ENCODE measurements at places on chromosomes 12 and 14.
A peak's percentile ranks its signal among the peaks of the same experiment; 100 is the strongest.

GRCh38 chr14:65403231-65403630, 9.3 kb upstream of the FUT8 start:
- DNase-seq: no peak

GRCh38 chr12:114395233-114395632, 10.7 kb downstream of the TBX5 start:
- no peak for DNase-seq

- peak; percentile 53 for DNase-seq
Observed at GRCh38 chr12:2586156-2587038, 208.4 kb upstream of the FKBP4 start.

DNA sequence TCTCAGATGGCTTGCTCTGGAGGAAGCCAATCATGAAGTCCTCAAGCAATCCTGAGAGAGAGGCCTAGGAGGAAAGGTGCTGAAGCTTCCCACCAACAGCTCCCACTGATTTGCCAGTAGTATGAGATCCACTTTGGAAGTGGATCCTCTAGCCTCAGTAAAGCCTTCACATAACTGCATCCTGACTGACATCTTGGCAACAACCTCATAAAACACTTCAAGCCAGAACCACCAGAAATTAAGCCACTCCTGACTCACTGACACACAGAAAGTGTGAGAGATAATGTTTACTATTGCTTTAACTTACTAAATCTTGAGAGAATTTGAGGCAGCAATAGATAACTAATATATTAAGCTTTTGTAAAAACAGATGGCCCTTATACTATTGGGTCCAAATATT, 11.7 kb upstream of the TMX1 start:
- DNase-seq: no peak

DNA sequence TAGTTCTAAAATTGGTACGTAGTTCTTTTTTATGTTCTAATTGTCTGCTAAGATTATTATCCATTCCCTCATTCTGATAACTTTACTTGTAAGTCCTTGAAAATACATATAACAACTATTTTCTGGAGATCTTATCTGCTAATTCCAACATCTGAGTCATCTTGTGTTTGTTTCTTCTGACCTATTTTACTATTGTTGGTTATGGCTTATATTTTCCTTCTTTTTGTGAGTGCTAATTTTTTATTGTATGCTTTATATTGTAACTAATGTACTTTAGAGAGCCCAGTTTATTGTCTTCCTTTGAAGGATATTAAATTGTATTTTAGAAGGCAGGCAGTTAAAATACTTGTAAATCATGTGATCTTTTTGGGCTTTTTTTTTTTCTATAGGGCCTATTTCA, 149.3 kb upstream of the LRFN5 start:
- DNase-seq: no peak

DNA sequence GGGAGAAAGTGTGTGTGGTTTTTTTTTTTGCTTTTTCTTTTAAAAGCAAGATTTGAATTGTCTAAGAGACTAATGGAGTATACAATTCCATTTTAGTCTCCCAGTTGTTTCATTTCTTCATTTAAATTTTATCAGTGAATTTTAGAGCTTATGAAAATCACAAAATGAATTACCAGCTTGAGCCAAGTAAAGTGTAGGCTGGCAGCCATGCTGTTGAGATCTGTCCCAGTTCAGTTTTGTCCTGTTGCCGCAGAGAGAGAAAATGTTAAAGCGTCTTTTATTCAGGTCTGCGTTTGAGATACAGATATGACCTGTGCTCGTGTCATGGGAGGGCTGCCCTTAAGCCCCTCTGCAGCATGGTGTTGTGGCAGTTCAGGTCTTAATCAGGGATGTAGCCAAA, 256.5 kb downstream of the IPO8 start:
- no peak for DNase-seq

- no peak for DNase-seq
Observed at GRCh38 chr12:123912415-123913380, 59.9 kb downstream of the CCDC92 start.

GRCh38 chr12:47652521-47653234, 53.2 kb downstream of the RPAP3 start:
- DNase-seq: no peak

GRCh38 chr14:49939884-49940510, 47.1 kb downstream of the ARF6 start:
- no peak for DNase-seq

DNA sequence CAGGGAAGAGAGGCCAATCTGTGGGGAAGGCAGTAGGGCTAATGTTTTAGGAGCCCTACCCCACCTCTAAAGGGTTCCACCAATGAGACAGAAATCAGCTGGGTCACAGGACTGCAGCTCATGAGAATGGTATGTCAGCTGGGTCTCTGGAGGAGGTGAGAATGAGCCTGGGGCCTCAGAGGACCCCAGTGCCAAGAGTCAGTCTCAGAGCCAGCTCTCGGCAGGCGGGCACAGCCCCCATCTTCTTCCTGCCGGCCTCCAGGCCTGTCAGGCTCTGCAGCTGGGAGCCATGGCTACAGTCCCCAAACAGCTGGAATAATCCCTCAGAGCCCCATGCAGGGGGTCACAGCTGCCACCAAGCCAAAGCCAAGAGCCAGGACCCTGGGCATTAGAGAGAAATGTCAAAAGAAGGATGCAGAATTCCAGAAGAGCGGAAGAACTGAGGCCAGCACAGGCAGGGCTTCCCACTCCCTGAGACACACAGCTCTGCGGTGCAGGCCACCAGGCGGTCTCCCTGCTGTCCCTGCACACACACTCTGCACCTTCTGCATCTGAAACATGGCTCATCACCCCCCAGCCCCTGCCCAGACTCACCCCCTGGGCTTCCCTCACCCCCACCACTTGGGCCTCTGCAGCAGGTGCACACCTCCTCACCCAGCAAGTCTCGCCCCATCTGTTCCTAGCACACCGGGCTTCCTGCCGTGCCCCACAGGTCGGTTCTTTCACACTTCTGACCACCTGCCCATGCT, 26.0 kb downstream of the ITPK1 start:
- DNase-seq: no peak

DNA sequence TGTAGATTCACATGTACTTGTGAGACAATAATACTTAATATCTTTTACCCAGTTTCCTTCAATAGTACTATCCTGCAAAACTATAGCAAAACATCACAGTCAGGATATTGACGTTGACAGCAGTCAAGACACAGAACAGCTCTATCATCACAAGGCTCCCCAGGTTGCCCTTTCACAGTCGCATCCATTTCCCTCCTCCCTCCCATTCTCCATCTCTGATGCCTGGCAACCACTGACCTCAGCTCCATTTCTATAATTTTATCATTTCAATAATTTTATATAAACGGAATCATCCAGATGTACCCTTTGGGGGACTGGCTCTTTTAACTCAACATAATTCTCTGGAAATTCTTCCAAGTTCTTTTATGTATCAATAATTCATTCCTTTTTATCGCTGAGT, 81.5 kb downstream of the PLXNC1 start:
- DNase-seq: no peak

GRCh38 chr12:120252071-120252906, 13.2 kb downstream of the PXN start:
- no peak for DNase-seq

GRCh38 chr14:37124614-37125013, 47.8 kb downstream of the SLC25A21 start:
- DNase-seq: no peak

DNA sequence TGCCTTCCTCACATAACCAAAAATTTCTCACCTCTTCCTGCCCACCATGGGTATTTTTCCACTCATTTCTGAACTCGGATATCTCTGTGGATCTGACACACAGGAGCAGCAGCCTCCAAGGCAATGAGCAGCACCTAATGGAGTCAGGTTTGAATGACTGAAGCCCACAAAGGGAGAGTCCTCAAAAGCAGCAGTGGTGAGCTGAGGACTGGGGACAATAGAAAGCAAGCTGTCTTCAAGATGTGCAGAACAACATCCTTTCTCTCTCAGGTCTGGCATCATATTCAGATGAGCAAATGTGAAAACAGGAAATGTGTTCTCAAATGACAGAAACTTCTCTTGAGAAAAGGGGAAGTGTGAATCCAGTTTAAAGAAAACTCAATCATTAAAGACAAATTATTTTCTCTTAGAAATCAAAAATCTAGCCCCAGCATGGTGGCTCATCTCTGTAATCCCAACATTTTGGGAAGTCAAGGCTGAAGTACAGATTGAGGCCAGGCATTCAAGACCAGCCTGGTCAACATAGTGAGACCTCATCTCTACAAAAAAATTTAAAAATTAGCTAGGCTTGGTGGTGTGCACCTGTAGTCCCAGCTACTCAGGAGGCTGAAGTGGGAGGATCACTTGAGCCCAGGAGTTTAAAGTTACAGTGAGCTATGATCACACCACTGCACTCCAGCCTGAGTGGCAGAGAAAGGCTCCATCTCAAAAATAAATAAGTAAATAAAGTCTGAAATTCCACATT, 54.2 kb downstream of the C12orf42 start:
- peak; percentile 1 for DNase-seq

DNA sequence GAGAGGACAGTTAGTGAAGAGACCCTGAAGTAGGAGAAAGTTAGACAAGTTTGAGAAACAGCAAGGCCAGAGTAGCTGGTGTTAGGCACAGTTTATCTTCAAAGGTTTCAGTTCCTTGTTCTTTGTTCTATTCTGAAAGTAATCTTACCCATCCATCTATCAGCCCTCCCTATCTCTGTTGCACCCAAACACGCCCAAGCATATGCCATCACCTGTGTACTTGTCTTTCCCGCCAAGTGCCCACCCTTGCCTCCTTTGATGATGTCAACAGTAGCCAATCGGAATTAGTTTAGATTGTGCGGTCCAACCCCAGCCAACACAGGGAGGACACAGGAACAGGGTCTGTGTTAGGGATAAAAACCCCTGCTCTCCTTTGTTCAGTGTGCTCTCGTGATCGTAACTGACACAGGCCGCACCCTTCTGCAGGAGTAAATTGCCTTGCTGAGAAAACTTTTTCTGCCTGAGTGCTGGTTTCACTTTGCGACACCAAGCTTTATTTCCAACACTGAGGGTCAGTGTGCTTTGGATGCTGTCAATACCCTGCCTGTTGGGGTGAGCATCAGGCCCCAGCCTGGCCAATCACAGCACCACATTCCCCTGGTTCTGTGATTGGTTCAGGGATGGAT, 4.7 kb upstream of the TMEM229B start:
- DNase-seq: no peak

GRCh38 chr14:71341156-71341555, 433.9 kb downstream of the PCNX1 start:
- no peak for DNase-seq

- DNase-seq: no peak
Observed at GRCh38 chr12:101439236-101439635, 31.7 kb upstream of the ARL1 start.

- no peak for DNase-seq
Observed at GRCh38 chr12:80958162-80958561, 20.4 kb upstream of the LIN7A start.

DNA sequence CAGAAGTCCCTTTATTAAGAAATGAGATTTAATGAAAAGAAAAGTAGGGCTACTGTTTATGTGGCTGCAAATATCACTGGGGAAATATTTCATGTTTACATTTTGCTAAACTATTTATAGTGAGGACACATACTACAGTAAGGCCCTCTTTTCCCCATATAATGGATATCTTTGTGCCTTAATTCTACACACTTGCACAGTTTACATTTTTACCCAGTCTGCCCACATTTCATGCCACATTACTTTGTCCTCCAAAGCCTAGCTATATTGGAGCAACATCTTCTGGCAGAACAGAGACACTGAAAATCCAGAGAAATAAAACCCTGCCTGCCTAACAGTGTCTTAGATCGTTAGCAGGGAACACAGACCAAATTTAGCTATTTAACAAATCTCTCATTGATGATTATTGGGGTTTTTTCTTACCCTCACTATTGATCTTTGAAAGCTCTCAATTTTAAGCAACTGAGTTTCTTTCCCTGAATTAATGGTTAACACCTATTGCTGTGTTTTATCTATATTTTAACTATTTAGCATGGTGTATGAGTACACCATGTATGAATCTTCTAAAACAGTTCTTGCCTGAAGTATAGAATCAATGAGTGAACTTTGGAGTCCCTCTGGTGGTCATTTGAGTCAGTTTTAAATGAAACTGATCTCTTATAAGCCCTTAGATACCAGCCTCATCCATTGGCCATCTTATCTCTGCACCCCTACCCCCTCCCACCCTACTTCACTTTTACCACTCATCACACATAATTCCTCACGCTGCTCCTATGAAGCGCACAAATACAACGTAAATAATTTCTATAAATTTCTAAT, 170.2 kb downstream of the BCAT1 start:
- DNase-seq: peak; percentile 36

DNA sequence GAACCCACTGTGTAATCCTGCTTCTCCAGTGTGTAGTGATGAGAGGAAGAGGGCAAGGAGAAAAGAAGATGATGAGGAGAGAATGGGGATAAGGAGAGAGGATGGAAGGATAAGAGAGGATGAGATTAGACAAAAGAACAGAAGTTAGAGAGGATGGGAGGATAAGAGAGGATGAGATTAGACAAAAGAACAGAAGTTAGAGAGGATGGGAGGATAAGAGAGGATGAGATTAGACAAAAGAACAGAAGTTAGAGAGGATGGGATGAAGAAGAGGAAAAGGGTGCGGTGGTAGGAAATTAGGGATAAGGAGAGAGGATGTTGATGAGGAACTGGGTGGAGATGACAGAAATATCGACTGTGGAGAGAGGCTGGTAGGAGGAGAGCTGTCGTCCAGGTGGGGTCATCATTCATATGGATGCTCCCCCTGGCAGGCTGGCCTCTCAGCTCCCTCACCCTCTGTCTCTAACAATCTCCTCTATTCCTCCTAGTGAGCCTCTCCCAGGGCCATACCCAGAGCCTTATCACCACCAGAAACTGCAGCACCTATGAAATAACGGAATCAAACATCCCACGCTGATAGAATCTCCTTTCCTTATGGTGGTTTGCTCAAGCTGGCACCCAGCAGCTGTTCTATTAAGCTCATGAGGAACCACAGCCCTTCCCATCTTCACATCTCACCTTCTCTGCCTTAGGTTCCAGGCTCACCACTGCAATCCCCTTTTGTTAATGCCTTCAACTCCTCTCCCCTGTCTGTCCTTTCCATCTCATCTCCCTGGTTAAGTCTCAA, 6.0 kb upstream of the CIROP start:
- DNase-seq: no peak

- no peak for DNase-seq
Observed at GRCh38 chr12:21429994-21430393, 7.5 kb upstream of the PYROXD1 start.

GRCh38 chr12:114625294-114625851, 58.6 kb downstream of the TBX3 start:
- peak; percentile 69 for DNase-seq

- DNase-seq: peak; percentile 72
Observed at GRCh38 chr14:54446161-54446693, 5.1 kb upstream of the CNIH1 start.

GRCh38 chr12:81212996-81213696, 135.3 kb downstream of the ACSS3 start:
- no peak for DNase-seq

GRCh38 chr14:90900476-90901083, 84.3 kb upstream of the TTC7B start:
- DNase-seq: no peak

GRCh38 chr12:46574847-46575246, 202.3 kb upstream of the SLC38A2 start:
- no peak for DNase-seq

- no peak for DNase-seq
Observed at GRCh38 chr12:71646512-71646911, 17.1 kb downstream of the ZFC3H1 start.

- no peak for DNase-seq
Observed at GRCh38 chr12:4540170-4540569, 1.5 kb downstream of the RAD51AP1 start.

- DNase-seq: no peak
Observed at GRCh38 chr12:117875744-117876435, 92.9 kb downstream of the KSR2 start.

GRCh38 chr12:52495389-52495788, 2.3 kb upstream of the KRT6A start:
- peak; percentile 75 for DNase-seq

- no peak for DNase-seq
Observed at GRCh38 chr14:84017495-84017894, 1512.4 kb upstream of the FLRT2 start.
